ENCODE measurements at places on chromosomes 2 and 18.

DNA sequence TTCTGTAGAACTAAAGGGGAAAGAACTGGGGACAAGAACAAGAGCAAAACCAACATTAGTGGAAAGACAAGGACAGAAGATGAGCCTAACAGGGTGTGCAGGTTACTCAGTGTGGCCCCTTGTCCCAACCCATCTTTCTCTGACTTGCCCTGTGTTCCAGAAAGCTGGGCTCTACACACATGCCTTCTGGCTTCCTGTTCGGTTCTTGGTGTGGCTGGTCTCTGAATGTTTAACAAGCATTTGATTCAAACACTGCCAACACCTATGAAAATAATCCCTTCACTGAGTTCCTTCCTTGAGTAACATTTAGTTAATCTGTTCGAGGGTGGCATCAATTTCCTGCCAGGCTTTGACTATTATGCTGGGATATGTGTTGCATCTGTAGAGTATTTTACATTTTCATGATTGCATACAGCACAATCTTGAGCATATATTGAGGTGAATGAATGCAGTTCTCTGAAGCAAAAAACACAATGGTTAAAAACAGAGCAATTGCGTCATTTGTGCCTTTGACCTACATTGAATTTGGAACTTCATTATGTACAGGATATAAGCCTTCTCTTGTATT, 83.3 kb downstream of the MBD2 start:
- DNase-seq = no peak

- peak; percentile 35 for DNase-seq
Observed at GRCh38 chr2:69554981-69555380, 88.6 kb downstream of the AAK1 start.

- no peak for DNase-seq
Observed at GRCh38 chr2:69659349-69659748, 15.8 kb upstream of the AAK1 start.

GRCh38 chr2:120936476-120937334, 201.0 kb downstream of the GLI2 start:
- peak; percentile 80 for DNase-seq

- no peak for DNase-seq
Observed at GRCh38 chr2:66575625-66576310, 140.8 kb downstream of the MEIS1 start.

DNA sequence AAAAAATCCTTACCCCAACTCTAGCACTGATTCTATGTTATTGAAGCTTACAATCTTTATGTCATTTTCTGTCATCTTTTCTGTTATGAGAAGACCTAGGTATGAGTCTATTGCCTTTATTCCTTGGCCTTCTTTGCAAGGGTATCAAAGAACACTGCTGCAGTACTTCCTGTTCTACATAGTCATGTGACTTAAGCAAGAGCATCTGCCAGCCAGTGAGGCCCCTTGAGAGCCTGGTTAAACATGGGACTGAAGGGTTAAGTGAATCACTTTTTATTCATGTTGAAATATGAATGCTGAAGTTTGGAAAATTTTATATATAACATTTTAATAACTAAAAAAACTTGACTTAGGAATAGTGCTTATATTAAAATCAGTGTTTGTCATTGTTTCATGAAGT, 844 bp upstream of the CPS1 start:
- DNase-seq = no peak

GRCh38 chr2:26347286-26347865, 787 bp upstream of the ADGRF3 start:
- no peak for DNase-seq

DNA sequence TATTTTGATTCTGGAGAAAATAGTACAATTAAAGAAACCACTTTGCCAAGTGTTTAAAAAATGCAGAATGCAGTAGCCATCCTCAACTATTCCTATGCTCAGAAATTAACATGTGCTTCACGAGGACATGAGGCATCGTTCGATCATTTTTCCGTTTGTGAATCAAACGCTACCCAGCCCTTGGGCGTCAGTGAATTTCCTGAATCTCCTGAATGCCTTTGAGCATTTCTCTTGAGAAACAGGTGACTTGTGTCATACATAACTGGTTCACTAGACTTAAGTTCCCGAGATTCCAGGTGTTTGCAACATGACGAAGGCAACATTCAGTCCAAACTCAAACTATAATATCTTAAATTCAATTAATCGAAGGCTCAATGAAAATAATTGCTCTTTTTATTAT, 110.0 kb upstream of the ALKAL2 start:
- DNase-seq = no peak

- no peak for DNase-seq
Observed at GRCh38 chr2:223759569-223760430, 77.6 kb downstream of the AP1S3 start.

- DNase-seq = no peak
Observed at GRCh38 chr2:37284381-37284780, 40.3 kb downstream of the PRKD3 start.

- DNase-seq = peak; percentile 74
Observed at GRCh38 chr2:9630117-9630735, 571 bp downstream of the YWHAQ start.

GRCh38 chr2:196131949-196132925, 39.1 kb downstream of the STK17B start:
- no peak for DNase-seq

GRCh38 chr2:9970200-9971044, 18.9 kb downstream of the GRHL1 start:
- DNase-seq = no peak

DNA sequence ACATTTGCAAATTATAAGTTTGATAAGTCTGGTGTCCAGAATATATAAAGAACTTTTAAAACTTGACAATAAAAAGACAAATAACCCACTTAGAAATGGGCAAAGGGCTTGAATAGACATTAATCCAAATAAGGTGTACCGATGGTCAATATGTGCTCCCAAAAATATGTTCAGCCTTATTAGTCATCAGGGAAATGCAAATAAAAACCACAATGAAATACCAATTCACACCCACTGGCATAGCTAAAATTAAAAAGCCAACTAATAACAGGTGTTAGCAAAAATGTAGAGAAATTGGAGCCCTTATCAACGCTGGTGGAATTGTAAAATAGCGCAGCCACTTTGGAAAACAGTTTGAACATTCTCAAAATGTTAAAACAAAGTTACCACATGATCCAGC, 79.0 kb upstream of the SCG2 start:
- DNase-seq = no peak

DNA sequence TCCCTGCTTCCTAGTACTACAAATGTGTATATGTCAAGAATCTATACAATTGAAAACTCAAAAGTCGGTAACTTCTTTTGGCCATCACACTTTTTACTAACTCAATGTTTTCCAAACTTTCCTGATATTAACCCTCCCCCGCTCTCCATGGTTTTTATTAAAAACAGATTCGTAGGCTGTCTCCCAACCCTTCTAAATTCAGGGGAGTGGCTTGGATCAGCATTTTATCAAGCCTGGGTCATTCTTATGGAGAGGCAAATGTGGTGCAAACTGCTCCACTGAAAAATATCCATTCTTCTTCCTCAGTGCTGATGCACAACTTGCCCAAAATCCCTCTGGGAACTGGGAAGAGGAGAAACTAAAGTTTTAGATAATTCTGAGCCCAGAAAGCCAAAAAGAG, 134.2 kb downstream of the RIF1 start:
- DNase-seq = no peak

- no peak for DNase-seq
Observed at GRCh38 chr2:45614330-45614729, 3.3 kb upstream of the SRBD1 start.
